ENCODE measurements at places on chromosomes 16 and 17.

DNA sequence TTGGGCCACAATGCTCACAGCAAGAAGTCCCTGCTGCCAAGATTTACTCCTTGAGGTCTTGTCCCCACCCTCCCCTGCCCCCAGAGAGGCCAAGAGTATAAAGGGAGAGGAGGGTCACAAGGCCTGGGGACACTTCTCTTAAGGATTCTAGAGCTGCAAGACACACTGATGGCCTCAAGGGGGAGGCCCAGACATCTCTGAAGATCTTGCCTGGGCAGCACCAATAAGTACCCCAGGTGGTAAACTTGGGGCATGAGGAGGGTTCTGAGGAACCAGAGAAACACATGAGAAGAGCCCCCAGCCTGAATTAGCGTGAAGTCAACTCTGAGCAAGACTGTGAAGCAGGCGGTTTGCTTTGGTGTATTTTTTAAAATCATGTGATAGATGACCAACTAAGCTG is 26.8 kb upstream of the MTMR4 start:
- DNase-seq = no peak

- DNase-seq = no peak
Observed at GRCh38 chr17:78223061-78223460, 8.4 kb upstream of the TMEM235 start.

- peak; percentile 17 for DNase-seq
Observed at GRCh38 chr17:34091975-34092374, 163.1 kb upstream of the CCL2 start.

- DNase-seq = no peak
Observed at GRCh38 chr17:31515267-31515666, 123.8 kb downstream of the RAB11FIP4 start.

DNA sequence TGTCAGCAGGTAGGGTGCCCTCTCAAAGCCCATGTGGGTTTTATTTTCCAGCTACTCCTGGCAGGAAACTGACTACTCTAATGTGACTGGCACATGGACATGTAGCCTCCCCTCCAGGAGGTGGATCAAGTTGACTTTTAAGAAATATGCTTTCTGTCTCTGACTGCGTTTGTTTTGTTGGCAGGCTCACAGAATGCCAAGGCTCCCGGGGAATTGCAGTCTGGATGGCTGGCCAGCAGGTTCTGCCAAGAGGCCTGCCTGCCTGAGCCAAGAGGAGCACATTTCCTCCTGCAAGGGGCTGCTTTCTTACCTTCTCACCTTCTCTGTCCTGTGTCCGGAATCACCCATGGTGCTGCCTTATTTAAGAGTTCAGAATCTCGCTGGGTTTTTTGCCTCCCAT is 217.3 kb upstream of the ERCC4 start:
- no peak for DNase-seq

GRCh38 chr16:66416939-66417700 is 10.0 kb upstream of the BEAN1 start:
- DNase-seq = peak; percentile 14

DNA sequence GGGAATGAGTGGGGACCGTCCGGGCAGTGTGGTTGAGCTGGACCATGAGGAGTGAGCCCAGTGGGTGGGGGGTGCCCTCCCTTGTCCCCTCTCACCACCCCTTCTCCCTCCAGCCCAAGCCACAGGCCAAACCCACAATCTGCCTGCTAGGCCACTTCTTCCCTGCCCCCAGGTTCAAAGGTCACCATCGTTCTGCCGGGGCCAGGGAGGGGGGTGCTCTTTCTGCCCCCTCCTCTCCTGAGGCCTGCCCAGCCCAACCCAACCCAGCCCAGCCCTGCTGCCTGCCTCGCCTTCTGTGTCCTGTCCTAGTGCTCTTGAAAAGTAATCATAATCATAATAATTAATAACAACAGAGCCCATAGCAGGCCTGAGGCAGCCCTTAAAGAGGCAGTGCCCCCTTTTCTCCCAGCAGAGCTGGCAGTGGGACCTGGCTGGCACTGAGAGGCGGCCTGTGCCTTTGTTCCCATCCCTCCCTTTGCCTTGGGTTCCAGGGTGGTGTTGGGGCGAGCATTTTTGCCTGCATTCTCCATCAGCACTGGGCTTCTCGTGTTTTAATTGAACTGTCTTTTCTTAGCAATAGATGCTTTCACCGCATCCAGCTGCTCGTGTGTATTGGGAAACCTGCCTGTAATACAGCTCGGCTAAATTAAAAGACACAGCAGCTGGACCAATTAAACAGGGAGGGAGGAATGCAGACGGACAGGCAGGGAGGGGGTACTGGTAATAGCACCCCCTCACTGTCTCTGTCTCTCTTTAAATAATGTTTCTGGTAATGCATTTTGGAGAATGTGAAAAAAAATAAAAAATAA is 46.8 kb downstream of the SREBF1 start:
- DNase-seq = no peak

- no peak for DNase-seq
Observed at GRCh38 chr16:67774457-67774853, 31.9 kb downstream of the RANBP10 start.

- no peak for DNase-seq
Observed at GRCh38 chr17:67549820-67550219, 167.9 kb upstream of the NOL11 start.

- no peak for DNase-seq
Observed at GRCh38 chr17:76472726-76473125, 5.3 kb downstream of the AANAT start.

DNA sequence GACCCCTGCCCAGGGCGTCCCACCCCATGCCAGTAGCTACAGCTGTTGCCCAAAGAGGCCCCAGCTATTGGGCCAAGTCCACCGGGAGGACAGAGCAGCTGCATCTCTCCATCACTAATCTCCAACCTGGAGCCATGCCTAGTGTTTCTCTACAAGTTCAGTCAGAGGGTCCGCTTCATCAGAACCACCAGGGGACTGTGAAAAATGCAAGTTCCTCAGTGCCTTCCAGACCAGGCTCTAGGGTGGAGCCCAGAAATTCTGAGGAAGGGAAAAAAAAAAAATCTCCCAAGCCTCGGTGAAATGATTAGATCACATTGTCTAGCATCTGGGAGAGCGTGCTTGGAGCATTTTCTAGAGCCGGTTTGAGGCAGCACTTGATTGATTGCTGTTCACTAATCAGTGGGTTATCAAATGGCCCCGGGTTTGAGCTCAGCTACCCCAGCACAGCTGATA is 22.4 kb upstream of the HERPUD1 start:
- no peak for DNase-seq

DNA sequence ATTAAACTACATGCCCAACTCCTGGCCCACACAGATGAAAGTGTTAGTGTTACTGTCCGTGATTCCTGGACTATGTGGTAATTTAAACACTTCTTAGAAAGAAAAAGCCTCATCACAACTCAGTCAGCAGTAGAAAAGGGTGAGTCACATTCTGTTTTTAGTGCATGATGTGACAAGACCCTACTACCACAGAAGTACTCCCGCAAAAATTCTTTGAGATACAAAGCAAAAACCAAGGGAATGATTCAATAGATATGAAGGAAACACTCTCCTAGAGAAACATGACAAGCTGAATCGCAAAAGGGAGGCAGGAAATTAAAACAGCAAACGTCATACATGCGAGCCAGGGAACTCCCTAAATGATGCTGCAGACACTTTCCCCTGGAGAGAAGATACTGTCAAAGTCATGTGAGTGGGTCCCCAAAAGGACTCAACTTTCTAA is 14.4 kb downstream of the SNN start:
- DNase-seq = no peak

GRCh38 chr17:1515640-1516387 is 598 bp downstream of the INPP5K start:
- peak; percentile 73 for DNase-seq

DNA sequence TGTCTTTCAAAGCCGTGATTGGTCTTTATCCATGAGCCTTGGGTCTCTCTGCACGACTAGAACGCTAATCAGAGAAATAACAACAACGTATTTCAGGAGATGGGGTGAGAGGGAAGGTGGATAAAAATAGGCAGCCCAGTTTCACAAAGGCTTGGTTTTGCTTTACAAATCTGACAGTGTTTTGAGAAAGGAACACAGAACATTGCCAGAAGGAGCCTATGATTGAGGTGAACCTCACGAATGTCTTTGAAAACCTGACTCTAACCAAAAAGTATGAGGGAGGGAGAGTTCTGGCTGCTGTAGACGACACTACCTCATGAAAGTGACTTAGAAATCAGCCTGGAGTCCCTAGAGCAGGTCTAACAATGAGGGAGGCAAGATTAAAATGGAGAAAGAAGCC is 38.0 kb upstream of the NOL11 start:
- no peak for DNase-seq

GRCh38 chr16:13587181-13587580 is 332.8 kb upstream of the ERCC4 start:
- DNase-seq = no peak

- DNase-seq = no peak
Observed at GRCh38 chr17:78134899-78135385, 4.4 kb downstream of the TMC8 start.

DNA sequence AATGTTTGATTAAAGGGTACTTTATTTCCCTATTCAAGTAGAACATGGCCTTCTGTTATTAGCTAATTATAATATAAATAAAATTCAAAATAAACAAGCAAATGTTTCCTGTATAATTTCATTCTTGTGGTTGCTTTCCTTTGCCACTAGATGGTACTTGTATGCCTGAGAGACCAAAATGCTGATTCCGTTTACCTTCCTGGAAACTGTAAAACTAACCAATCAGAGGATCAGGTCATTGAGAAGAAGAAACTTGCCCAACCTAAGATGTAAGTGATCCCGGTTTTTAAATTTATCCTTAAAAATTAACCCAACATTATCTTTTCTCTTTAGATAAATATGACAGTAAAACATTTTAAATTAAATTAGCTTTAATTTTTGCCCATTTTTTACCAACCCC is 8.1 kb upstream of the ABCA5 start:
- no peak for DNase-seq

DNA sequence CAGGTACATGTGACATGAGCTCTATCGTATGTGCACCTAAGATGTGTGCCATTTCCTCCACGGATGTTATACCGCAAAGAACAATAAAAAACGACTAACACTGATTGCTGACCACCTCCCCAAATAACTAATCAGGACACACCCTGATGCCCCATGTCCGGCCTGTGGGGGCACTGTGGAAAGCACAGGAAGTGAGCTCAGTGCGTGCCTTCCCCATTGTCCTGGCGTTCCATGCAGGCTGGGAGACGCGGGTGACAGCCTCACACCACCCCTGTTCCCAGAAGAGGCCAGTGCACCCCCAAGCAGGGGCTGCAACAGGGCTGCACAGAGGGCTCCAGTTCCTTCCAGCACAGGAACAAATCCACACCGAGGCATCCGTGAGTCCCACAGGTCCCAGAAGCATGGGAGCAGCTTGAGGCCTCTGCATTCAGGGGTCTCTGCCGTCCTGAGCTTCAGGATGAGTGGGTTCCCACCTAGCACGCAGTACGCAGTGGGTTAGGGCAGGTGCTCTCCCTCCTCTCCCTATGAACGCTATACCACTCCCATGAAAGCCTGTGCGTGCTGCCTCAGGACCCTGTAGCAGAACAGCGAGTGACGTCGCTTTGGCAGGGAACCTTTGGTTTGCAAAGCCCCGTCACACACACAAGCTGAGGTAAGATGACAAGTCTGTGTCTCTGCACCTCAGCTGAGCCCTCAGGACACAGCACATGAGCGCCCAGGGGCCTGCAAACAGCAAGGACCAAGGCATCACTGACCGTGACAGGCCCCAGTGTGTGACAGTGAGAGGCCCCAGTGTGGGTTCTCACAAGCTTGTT is 117.7 kb downstream of the ZNF778 start:
- no peak for DNase-seq

DNA sequence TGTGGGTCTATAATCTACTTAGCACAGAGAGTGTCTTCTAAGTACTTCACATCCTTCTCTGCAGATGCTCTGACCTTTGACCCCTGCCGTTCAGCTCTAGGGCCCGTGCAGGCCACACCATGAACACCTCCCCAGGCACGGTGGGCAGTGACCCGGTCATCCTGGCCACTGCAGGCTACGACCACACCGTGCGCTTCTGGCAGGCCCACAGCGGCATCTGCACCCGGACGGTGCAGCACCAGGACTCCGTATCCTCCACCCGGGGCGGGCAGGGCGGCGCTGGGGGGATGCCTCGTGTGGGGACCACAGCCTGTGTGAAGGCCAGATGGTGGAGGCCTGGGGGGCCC is 686 bp downstream of the MLST8 start:
- DNase-seq = no peak

DNA sequence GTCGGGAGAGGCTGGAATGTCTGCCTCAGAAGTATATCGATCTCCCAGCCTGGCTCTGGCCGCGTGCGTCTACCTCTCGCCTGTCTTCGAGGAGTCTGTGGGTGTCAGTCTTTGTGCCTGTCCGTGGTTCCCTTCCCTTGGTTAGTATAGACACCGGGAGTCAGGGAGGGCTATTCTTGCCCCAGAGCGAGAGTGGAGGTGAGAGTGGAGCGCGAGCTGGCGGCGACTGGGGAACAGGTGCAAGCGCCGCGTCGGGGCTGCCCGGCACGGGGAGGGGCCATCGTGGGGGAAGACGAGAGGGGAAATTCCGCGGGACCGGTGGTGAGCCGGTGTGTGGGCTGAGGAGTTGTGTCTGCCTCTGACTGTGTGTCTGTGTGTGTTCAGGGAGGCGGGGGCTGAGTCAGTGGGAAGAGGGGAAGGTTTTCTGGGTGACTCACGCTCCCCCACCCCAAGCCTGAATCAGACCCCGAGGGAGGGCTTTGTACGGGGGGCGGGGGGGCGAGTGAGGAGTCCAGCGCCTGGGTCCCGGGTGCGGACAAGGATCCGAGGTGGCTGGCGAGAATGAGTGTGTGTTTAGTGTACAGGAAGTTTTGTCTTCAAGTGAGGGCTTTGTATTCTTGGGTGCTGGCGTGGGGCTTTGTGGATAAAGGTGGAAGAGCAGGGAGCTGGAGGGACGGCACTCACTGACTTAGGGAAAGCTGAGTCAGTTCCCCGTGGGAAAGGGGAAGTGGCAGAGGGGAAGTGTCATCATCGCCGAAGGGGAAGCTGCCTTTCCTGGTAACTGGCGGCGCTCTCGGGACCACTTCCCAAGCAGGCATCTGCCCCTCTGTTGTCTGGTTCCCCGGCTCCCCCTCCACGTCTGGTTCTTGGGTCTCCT is 8.6 kb downstream of the KDM6B start:
- peak; percentile 73 for DNase-seq

- peak; percentile 86 for DNase-seq
Observed at GRCh38 chr16:85461814-85462713, 151.1 kb upstream of the GSE1 start.

DNA sequence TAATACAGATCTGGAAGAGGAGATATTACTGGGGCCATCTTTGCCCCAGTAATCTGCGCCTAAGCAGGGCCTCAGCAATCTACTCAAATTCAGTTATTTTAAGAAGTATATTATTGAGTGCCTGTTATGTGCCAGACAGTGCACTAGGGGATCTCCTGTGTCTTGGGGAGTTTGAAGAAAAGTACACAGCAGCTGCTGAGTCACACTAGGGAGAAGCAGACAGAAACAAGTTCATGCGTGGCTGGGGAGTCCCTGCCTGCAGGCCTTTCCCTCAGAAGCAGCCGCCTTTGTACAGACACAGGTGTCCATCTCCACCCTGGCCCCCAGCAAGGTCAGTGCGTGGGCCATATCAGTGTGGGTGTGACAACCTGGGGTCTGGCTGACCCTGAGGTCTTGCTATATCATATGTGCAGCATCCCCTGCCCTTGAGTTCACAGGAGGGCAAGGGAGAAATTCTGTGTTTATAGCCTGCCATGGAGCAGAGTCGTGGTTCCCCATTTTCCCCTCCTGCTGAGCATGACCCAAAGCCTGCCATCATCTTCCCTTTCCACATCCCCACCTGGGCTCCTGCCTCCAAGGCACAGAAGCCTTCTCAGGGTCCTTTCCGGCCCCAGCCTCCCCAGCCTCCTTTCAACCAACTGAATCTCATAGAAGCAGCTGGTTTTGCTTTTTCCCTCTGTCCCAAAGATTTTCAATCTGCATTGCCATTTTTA is 229.9 kb upstream of the SDK2 start:
- DNase-seq = no peak

GRCh38 chr16:12228602-12229499 is 252.3 kb downstream of the SNX29 start:
- DNase-seq = peak; percentile 77
